ENCODE measurements at places on chromosomes 2 and 18.

GRCh38 chr2:219437141-219437540 lies 2.5 kb downstream of the SPEG start:
- DNase-seq = no peak

DNA sequence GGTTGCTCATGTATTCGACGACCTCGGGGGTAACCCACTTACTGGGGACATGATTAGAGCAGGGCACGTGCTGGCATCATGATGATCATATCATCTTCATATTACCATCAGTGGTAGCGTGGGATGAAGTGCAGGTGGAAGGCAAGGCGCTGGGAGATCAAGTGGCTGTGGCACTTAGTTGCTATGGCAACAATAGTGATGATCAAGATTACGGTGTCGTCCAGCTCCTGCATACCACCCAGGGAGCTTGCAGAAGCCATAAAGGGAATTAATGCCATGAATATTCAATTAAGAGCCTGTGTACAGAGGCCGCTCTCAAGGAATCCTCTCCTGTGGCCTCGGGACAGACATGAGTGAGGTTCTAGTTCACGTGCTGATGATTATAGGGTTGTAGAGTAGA lies 237.2 kb upstream of the COPS8 start:
- no peak for DNase-seq

GRCh38 chr18:26205318-26205717 lies 20.9 kb upstream of the TAF4B start:
- DNase-seq = no peak

GRCh38 chr18:53567929-53568574 lies 656.4 kb downstream of the MBD2 start:
- DNase-seq = no peak

GRCh38 chr18:7629416-7629815 lies 62.3 kb downstream of the PTPRM start:
- no peak for DNase-seq
